ENCODE measurements at places on chromosomes 16 and 17.

- no peak for DNase-seq
Observed at GRCh38 chr17:72592967-72593325, 472.1 kb downstream of the SOX9 start.

GRCh38 chr16:59336136-59336695, 602.1 kb upstream of the GOT2 start:
- DNase-seq: no peak

DNA sequence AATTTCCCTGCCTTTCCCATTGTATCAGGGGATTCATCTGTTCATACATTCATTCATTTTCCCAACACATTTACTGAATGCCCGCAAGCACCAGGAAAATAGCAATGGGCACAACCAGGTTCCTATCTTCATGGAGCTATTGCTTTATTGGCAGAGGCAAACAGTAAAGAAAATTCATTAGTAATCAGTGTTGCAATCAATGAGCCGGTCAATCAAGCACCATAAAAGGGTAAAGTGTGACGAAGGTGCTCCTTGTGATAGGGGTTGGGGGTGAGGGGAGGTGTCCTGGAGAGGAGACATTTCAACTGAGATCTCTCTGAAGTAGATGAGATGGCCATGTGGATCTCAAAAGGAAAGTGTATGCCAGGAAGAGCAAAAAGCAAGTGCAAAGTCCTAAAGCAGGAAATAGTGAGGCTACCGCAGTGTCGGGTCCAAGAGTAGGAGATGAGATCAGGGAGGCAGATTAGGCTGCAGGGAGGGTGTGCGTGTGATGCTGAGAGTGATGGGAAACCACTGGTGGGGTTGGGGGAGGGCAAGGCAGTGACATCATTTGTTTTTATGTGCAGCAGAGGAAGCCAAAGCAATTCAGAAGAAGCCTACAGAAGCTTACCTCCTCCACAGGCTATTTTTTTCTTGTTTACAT, 28.4 kb downstream of the CDH13 start:
- DNase-seq: peak; percentile 33

DNA sequence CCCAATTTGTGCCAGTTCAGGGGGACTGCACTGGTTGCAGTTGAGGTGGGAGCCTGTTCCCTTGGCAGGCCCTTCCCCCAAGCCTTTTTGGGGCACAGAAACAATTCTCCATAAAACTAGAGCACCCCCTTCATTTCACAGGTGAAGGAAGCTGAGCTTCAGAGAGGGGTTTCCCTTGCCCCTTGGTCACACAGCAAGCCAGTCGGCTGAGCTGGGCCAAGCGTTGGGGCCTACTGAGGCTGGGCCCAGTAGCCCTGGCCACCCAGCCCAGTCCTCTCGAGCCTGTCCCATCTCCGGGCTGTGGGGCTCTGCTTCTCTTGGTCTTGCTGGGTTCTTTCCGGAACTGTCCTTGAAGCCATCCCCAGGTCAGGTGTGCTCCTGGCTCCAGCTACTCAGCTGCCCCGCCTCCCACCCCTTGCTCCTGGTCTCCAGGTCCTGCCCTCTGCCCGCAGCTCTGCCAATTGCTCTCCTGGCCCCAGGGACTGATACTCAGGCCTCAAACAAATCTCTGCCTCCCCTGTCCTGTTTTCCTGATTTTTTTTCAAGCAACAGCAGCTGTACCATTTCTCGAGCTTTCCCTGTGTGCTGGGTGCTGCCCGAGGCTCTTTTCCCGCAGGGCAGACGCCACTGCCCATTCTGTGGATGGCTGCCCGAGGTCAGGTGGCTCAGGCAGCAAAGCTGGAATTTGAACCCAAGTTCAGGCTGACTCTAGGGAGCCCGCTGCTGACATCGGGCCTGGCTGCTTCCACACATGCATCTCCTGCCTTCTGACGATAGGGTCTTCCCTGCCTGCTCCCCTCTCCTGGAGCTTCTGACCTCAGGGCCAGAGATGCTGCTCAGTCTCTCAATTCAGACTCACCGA, 87.4 kb upstream of the NKD1 start:
- no peak for DNase-seq

GRCh38 chr16:28538733-28539596, at the start of gene NUPR1:
NUPR1 (minus strand) TSS chr16:28538974; CDS start chr16:28538907, 67 bp downstream.
- DNase-seq: no peak

GRCh38 chr17:4901108-4901647, 1.7 kb downstream of the CHRNE start:
- no peak for DNase-seq

DNA sequence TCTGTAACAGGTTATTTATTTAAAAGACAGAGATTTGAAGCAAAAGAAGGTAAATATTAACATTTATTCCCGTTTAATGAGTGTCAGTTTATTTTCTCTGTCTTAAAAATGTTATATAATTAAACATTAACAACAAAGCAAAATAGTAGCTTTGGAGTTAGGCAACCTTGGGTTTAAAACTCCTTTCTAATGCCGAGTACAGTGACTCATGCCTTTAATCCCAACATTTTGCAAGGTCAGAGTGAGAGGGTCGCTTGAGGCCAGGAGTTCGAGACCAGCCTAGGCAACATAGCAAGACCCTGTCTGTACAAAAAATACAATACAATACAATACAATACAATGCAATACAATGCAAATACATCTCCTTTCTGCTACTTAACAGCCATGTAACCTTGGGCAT, 128.7 kb downstream of the CHD9 start:
- no peak for DNase-seq

DNA sequence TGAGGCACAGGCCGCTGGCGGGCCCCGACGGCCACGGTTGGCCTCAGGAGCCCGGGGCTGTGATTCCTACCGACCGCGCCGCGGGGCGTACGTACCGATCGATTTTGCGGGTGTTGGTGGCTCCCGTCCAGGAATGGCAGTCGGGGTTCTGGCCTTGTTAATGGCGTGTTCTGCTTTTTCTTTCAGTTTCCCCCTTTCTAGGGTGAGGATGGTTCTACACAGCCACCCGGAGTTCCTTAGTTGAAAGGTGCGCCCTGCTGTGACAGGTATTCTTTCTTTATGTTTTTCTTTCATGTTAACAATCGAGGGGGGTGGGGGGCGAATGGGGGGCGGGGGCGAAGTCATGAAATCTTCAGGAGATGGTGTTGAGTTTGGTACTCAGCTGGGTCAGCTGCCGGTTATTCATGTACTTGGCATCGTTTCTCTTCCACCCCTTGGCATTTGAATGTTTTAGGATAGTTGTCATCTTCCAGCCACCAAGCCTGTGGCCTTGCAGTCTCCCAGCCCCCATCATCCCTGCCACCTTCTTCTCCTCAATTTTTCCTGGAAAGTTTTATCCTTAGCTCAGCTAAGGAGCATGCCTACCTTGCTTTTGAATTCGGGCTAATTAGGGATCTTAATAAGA, 802 bp downstream of the CYLD start:
- DNase-seq: peak; percentile 32

GRCh38 chr17:76672270-76672851, 28.8 kb upstream of the ST6GALNAC1 start:
- DNase-seq: no peak

DNA sequence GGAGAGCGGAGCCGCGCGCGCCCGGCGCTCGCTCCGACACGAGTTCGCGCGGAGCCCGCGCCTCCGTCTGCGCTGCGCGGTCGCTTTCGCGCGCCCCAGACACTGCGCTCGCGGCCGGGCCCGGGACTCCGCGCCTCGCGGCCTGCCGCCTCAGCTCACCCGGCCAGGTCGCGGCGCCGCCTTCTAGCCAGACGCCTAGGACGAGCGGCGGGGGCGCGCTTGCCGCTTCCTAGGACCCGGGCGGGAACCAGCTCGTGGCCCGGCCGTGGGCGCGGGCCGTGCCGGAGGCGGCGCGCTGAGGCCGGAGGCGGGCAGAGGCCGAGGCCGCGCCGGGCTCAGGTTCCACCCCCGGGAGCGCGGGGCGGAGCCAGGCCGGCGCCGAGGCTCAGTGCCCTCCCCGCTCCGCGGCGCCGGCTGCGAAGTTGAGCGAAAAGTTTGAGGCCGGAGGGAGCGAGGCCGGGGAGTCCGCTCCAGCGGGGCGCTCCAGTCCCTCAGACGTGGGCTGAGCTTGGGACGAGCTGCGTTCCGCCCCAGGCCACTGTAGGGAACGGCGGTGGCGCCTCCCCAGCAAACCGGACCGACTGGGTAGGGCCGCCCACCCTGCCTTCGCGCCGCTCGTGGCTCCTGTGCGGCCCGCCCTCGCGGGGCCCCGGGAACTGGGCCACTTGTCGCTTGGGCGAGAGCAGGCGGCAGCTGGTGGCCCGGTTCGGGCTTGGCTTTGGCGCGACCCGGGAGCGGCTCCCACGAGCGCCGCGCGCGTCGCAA, at the start of gene SPHK1:
Gene SPHK1, plus strand, starts transcription at position 388 of the 765 bp plus-strand sequence. CDS start 1,036 bp downstream, outside the sequence.
- DNase-seq: peak; percentile 75

- DNase-seq: no peak
Observed at GRCh38 chr17:66573078-66573477, 261.8 kb upstream of the CACNG5 start.

GRCh38 chr17:82502207-82502606, 17.3 kb upstream of the FOXK2 start:
- no peak for DNase-seq

DNA sequence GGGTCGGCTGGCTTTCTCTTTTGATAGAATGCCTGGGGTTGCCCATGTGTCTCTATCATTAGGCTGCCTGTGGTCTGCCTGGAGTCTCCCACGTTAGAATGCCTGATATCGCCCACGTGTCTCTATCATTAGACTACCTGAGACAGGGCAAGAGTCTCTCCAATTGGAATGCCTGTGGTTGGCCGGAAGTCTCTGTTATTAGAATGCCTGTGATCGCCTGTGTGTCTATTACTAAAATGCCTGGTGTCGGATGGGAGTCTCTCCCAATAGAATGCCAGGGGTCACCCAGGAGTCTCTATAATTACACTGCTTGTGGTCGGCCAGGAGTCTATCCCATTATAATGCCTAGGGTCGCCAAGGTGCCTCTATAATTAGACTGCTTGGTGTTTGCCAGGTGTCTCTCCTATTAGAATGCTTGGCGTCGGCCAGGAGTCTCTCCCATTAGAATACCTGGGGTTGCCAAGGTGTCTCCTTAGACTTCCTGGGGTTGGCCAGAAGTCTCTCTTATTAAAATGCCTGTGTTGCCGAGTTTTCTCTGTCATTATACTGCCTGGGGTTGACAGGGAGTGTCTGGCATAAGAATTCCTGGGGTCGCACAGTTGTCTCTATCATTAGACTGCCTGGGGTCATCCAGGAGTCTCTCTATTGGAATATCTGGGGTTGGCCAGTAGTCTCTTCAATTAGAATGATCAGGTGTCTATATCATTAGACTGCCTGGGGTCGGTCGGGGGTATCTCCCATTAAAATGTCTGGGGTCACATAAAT, 2272.8 kb downstream of the TP53TG3F start:
- DNase-seq: no peak

Measured in stimulated activated CD4-positive, alpha-beta T cell treated with anti-CD3 and anti-CD28 coated beads, Interleukin-12 subunit alpha, Interleukin-12 subunit beta, amount 100 ng/mL, for 4 hours (primary cell).